ENCODE measurements at places on chromosomes 2 and 18.

- no peak for DNase-seq
Measured at GRCh38 chr18:37438417-37439180, 127.0 kb downstream of the CELF4 start.

DNA sequence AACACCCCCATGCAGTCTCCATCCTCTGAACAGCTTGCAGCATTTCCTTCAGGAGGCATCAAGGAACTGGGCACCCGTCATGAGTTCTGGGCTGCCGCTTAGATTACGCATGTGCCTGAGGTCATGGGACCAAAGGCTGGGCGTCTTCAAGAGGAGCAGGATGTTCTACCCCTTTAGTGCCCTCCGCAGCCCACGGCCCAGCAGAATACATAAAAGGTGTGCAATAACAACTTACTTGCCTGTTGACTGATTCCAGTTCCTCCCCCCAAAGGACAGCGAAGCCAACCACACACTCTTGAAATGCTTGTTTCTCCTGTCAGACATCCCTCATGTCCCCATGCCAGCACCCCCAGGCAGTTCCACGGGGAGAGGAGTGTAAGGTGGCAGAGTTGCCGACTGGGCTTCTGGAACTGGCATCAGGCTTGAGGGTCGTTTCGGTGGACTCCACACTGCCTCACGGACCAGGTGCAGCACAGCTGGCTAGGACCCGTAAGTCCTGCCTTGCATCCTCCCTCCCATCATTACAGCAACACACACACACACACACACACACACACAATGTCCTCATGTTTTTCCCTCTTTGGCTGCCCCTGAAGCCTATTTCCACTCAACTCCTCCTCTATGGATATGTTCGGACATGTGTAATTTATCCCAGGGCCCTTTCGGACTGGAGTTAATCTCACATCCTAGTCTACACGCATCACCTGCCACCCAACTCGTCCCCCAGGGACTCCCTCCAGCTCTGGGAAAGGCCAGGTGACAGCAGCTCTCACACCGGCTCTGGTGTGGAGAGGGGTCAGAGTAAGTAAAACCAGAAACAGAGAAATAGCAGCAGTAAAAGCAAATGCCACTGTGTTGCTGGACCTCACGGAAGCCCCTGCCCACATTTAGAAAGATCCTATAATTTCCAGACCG is 200.7 kb downstream of the BCL11A start:
- no peak for DNase-seq

DNA sequence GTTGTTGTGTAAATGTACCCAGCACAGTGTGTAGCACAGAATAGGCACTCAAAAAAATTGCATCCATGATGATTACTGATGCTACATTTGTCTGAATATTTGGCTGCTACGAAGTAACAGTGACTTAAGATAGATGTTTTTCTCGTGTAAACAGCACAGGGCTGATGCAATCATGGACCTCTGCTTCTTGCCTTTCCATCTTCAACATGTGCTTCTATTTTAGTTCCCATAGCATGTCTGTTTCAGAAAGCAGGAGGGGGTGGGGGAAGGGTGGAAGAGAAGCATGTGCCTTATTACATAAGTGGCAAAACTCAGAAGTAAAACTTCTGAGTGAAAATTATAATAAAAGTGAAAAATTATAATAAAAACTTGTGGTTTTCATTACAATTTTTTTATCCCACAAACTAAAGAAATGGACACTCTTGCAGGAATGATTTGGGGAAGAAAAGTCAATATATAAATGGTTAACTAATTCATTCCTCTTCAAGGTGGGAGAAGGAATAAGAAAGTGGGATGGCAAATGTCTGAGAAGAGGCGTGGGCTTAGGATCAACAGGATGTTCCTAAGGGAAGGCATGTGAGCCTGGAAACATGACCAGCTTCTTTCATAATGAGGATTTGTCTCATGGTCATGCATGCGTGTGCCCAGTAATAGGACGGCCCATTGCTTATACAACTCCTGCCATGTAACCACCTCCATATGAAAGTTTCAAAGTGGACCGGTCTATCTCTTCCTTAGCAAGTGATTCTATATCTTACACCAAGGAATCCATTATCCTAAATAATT is 27.2 kb downstream of the CCBE1 start:
- no peak for DNase-seq

- no peak for DNase-seq
Measured at GRCh38 chr18:3328532-3328931, 66.6 kb downstream of the MYL12B start.

DNA sequence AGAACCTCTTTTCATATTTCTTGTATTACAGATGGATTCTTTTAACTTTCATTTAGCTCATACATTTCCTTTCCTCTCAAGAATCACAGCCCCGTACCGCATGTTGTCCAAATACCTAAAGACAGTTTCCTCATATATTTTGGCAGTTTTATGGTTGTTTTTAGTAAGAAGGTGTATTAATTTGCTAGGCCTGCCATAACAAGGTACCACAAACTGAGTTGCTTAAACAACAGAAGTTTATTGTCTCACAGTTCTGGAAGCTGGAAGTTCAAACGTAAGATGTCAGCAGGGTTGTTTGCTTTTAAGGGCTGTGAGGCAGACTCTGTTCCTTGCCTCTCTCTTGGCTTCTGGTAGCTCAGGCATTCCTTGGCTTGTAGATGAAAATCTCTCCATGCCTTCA is 343.2 kb upstream of the TNP1 start:
- DNase-seq: no peak

GRCh38 chr18:37560003-37560402 is 5.6 kb downstream of the CELF4 start:
- no peak for DNase-seq

DNA sequence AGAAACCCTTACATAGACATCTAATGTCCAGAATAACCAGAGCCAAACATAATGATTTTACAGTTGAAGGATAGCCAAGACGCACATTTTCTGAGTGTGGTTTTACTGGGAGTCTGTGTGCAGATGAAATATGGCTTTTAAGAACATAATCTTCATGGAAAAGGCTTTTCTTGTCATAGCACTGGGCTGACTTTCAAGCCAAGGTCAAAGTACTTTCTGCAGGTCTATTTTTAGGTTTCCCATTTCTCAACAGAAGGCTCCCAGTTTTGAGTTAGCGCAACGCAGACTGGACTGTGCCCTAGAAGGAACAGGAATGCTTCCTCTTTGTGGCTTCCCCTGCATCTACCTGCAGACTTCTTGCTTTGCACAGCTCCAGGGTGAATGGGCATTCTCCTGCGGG is 92.3 kb upstream of the UPP2 start:
- no peak for DNase-seq

DNA sequence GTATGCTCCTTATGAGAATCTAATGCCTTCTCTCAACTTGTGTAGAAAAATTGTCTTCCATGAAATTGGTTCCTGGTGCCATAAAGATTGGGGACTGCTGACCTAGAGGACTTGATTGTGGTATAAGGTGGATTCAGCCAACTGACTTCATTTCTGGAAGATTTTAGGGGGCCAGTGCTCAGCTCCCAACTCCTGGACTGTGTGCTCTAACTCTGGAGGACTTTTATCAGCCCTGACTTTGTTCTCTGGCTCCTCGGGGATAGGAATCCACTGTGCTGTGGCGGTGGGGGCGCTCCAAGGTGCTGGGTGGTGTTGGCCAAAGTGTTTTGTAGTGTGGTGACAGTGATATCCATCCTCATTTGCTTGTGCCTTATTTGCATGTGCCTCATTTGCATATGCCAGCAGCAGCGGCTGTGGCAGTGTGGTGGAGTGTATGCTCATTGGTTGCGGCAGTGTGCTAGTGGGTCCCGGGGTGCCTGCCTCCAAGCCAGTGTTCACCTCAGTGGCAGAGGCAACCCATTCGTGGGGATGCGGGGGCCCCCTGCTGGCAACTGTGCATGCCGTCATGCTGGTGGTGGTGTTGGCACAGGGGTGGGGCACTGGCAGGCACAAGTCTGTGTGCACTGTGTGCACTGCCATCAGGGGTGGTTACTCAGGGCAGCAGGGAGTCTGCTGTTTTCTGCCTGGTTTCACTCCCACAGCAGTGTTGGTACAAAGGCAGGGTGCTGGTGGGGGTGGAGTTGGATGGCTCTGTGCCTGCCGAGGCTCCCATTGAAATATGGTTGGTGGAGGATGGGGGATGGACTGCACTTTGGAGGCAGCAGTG is 19.6 kb downstream of the EHBP1 start:
- DNase-seq: no peak

DNA sequence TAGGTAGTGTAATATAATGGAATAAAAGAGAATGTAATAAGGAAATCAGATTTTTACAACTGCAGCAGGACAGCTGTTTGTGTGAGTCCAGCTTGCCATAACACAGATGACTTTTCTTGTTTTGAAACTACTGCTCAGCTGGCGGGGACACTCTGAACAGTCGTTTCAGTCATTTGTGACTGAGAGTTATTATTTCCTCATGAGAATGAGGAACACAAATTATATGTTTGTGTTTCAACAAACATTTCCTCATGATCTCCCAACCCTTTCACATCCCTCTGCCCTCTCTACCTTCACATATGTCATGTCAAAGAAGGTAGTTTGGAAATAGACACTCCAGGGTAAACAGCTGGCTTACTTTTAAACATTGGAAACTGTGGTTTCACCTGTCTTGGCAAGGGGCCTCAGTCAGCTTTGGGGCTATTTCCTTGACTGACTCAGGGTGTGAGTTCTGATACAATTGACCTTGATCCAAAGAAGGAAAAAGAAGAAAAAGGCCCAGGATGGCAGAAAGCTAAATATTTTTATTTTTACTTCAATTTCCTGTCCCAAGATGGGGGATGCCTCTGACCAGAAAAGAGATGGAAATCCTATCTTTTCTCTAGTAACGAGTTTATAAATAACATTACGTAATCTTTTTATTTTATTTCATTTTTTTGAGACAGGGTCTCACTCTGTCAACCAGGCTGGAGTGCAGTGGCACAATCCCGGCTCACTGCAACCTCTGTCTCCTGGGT is 593 bp downstream of the SP140L start:
- no peak for DNase-seq

- no peak for DNase-seq
Measured at GRCh38 chr2:68968221-68968620, 6.2 kb upstream of the GKN1 start.

DNA sequence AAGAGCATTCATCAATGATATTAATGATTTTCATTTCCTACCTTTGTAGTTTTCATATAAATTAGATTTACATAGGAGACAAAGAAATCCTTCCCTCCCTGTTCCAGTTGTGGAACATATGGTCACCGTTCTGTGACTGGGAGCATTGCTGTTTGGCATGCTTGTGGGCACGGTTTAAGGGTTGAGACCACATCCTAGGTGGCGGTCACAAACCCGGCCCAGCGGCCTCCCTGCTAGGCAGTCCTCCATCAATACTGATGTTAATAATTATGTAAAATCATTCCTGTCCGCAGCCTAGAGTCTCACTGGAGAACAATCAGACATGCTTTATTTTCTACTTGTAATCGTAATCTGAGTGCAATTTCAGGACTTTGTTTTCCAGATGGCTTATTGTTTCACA is 117.9 kb downstream of the AGAP1 start:
- no peak for DNase-seq

GRCh38 chr2:222959358-222959757 is 92.6 kb upstream of the KCNE4 start:
- no peak for DNase-seq

GRCh38 chr2:173010233-173010632 is 65.4 kb upstream of the MAP3K20 start:
- no peak for DNase-seq

- DNase-seq: no peak
Measured at GRCh38 chr2:111194835-111195621, 74.3 kb downstream of the BCL2L11 start.

DNA sequence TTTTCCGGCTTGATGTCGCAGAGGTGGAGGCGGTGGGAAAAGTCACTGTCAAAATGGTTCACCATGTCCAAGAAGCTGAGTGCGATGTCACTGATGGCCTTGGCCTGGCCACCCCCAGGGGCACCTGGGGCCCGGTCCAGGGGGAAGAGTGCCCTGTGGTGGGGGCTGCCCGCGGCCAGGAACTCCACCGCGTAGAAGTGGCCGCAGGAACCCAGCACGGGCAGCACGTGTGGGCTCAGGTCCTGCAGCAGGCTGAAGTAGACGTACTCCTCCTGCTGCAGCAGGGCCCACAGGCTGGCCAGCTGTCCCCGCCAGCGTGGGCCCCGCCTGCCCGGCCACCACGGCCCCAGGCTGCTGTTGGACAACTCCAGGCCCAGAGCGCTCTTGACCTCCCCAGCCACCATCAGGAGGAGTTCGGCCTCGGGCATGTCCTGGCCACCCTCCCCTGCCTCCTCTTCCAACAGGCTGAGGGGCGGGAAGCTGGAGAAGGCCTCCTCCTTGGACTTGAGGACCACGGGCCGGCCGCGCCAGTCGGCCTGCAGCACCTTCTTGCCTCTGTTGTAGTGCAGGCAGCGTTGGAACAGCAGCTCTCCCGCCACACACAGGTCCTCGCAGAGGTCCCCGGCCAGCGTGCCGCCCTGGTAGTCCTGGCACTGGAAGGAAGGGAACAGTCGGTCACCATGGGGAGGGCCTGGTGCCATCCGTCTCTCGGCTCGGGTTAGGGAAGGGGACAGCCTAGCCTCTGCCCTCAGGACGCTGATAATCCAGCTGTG is 10.3 kb downstream of the DIPK1C start:
- no peak for DNase-seq

DNA sequence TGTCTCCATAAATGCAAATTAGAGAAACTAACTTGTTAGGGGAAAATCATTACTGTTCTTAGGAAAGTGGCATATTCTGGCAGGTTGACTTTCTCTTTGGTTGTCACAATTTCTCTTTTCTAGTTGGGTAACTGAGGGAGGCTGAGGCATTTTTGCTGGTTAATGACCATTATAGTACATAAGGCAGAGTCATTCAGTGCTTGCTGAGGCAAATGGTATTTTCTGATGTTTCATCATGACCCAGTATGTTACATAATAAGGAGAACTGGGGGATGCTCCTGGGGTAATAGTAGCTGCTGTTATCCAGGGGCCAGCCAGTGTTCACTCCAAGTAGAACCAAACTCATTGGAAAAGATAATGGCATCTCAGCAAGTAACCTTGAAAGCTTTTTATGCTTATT is 62.3 kb downstream of the ITGA6 start:
- DNase-seq: no peak

DNA sequence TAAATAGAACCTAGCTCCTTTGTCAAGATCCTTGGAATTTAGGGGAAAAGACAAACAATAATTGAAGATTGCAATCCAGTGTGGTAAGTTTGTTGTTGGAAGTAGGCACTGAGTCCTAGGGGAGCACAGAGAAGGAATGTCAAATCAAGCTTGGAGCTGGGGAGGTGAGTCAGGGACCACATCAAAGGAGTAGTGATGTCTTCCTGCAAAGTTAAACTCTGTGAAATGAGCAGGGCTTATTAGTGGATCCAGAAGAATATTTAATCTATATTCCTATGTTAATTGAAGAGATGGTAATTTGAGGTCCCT is 41.7 kb upstream of the NABP1 start:
- no peak for DNase-seq
